AG08395 (cell line): ENCODE measurements at places on chromosomes 3 and 15.

DNA sequence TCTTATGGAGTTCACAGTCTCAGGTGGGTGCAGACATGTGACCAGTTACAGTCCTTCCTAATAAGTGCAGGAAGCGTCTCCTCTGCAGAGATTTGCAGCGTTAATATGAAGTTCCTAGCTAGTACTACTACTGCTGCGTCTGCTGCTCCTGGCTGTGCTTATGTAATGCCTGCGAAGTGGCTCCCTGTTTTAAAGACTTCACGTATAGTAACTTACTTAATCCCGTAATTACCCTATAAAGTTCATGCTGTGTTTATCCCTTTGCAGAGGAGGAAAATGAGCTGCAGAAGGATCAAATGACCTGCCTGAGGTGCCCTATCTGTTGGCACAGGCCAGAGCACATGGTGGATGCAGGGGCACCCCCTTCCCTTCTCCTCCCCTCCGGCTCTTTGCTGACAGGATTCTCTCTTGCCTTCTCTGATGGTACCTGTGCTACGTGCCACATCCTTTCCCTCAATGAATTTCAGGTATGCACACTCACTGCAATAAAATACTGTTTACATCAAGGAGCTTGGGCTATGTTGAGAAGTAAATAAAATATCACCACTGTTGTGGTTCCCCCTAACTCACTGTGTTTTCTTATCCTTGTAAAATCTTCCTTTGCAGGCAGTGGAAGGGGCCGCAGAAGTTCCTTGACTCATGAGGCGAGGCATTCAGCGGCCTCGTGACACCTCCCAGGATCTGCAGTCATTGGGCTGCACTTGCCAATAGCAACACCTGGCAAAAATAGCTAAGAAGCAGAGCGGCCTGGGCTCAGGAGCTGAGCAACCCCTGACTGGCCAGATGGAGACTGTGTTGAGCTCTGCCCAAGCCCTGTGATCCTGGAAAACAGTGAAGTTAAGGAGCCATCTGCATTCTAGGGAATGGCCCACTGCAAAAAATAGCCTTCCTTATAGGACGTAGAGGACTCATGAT, 188.9 kb upstream of the ATP10A start:
- DNase-seq, result peak; percentile 78

- DNase-seq, result no peak
Observed at GRCh38 chr3:73734211-73735089, 109.7 kb upstream of the PDZRN3 start.

DNA sequence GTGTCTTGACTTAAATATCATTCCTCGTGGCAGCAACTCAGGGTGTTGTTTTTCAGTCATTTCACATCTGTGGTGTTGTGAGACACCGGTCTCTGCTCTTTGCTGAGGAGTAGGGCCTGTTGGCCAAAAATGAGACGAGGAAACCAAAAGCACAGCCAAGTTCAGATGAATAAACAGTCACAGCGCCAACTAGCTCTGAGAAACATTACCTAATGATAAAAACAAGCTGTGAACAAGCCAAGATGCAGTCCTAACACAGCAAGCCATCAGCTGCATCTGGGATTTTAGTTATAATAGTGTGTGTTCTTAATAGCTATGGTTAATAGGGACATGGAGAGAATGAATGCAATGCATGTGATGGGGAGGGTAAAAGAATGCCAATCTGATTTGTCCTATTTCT, 843.4 kb upstream of the DPPA4 start:
- peak; percentile 40 for DNase-seq

GRCh38 chr3:111246967-111247760, 175.5 kb downstream of the NECTIN3 start:
- peak; percentile 63 for DNase-seq

DNA sequence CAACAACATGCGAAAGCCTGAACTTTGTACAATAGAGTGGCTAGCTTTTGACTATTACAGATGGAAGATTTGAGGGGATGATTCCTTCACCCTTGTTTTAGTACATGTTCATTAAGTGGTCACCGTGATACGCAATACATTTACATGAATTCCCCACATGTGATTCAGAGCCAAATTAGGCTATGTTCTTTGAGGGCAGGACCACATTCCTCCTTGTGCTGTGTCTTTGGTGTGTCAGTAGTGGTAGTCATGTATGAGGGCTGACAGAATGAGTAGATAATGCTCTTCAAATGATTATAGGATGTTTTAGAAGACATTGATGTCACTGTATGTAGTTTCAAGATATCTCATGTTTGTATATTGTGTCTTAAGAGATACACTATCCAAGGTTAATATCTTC, 12.1 kb downstream of the PTPRG start:
- no peak for DNase-seq

GRCh38 chr3:184472723-184473428, 88.7 kb upstream of the EPHB3 start:
- no peak for DNase-seq

- no peak for DNase-seq
Observed at GRCh38 chr15:57377478-57377847, 1.2 kb downstream of the CGNL1 start.

GRCh38 chr3:129317848-129318247, 39.2 kb downstream of the HMCES start:
- no peak for DNase-seq

GRCh38 chr3:99808163-99808794, 9.4 kb upstream of the CMSS1 start:
- peak; percentile 83 for DNase-seq

- peak; percentile 67 for DNase-seq
Observed at GRCh38 chr3:157436583-157437291, at the start of gene PTX3. PTX3 (plus strand) TSS chr3:157436850; CDS start chr3:157436934, 84 bp downstream.

DNA sequence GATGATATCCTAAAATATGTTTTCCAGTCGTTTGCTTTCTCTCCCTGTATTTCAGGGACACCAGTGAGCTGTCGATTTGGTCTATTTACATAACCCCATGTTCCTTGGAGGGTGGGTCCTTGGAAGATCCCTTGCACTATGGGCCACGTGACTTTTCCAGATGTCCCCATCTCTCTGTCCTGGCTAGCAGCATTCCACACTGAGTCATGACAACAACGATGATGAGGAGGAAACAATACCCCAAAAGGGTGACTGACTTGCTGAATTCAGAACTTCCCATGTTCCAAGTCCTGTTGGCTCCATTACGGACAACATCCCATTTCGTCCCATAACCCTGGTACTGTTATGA, 134.3 kb downstream of the NSMCE3 start:
- peak; percentile 46 for DNase-seq

- no peak for DNase-seq
Observed at GRCh38 chr3:134802428-134803050, 7.5 kb downstream of the EPHB1 start.

- no peak for DNase-seq
Observed at GRCh38 chr3:13818919-13819318, 61.0 kb downstream of the WNT7A start.

- no peak for DNase-seq
Observed at GRCh38 chr3:58633157-58633865, 33.3 kb downstream of the FAM3D start.

DNA sequence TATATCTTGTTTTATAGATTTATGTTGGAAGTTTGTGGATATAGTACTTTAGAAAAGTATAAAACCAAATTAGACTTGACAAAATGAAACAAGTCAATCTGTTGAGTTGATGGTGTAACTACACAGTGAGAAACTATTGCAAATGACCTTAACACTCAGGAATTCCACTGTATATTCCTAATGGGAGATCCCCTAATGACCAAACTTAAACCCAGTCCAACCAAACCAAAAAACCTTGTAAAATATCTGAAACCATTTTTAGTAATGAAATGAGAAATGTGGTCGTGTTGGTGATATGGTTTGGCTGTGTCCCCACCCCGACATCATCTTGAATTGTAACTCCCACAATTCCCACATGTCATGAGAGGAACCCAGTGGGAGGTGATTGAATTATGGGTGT, 31.9 kb upstream of the ATP13A3 start:
- DNase-seq, result no peak

- DNase-seq, result no peak
Observed at GRCh38 chr3:12922881-12923431, 81.6 kb upstream of the RPL32 start.

DNA sequence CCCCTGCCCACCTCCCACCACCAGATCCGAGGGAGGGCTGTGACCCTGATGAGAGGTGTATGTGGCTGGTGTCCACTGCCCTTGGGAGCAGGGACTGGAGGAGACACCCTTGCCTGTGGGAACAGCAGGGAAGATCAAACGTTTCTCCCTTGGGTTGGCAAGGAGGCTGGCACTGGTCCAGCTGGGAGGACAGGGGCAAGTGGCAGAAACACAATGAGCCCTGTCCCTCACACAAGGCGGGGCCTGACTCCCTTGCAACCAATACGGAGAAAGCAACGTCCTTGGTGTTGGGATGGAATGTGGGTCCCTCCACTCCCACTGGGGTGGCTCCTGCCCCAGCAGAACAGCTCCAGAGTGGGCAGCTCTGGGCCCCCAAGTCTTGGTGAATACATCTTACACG, 5.2 kb downstream of the HYAL2 start:
- DNase-seq, result no peak

DNA sequence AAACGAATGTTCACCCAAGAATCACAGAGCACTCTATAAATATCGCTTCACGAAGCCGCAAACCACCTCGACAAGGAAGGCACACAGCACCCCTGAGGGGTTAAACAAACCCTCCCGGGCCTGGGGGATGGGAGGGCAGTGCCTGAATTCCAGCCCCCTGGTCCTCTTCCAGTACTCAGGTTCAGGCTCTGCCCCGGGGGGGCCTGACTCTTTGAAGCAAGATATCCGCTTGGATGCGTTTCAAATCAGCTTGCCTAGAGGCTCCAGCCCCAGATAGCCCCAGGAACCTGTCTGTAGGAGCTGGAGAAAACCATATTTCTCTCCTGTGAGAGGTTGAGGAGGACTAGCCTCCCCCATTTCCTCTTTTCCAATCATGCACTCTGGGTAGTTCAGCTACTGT, 194.7 kb downstream of the WNT5A start:
- no peak for DNase-seq

DNA sequence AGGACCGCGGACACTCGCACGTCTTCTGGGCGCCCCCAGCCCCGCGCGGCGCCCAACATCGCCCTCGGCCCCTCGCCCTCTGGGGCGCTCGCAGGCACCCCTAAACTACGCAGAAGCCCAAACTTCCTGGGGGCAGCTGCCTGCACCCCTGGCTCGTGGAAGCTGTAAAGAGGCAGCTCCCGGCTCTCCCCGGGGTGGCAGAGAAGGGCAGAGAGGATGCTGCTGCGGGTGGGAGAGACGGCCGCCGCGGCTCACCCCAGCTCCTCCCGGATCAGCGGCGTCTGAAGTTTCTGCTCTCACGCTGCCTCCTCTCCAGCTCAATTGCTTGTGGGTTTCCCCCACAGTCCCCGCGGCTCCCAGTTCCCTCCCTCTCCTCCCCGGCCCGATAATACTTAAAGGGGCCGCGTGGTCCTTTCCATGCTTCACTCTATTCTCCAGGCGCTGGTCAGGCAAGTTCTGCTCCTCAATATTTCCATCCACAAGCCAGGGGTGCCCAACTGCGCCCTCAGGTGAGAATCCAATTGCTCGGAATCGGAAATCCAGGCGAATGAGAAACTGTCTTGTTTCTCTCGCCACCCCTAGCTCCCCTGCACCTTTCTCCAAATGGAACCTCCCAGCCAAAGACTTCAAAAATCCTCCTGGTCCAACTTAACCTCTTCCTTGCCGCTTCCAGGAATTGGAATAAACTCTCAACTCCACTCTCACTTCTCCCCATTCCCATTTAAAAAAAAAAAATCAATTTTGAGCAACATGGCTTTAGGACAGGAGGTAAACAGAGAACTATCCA, 748.5 kb downstream of the ROBO1 start:
- DNase-seq, result peak; percentile 87

DNA sequence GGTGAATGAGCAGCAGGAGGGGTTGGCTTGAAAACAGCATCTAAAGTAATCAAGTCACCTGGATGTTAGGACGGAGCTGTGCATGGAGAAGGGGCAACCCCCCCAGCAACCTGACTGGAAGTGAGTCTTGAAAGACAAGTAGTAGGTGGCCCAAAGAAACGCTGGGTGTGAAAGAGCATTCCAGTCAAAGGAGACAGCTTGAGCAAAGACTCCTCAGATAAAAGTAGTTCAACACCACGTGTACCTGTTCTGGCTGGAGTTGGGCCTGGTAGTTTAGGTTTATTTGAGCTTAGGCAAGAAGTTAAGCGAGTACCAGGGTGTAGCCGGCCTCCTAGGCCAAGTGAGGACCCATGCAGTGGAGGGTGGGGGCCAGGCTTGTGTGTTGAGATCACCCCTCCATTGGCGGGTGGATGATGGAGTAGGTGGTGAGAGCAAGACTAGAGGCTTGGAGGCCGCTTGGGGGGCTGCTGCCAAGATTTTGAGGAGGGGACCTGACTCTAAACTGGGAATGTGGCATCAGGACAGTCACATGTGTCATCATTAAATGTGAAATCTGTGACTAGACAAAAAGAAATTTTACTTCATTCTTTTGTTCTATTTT, 61.3 kb downstream of the ABHD2 start:
- no peak for DNase-seq

DNA sequence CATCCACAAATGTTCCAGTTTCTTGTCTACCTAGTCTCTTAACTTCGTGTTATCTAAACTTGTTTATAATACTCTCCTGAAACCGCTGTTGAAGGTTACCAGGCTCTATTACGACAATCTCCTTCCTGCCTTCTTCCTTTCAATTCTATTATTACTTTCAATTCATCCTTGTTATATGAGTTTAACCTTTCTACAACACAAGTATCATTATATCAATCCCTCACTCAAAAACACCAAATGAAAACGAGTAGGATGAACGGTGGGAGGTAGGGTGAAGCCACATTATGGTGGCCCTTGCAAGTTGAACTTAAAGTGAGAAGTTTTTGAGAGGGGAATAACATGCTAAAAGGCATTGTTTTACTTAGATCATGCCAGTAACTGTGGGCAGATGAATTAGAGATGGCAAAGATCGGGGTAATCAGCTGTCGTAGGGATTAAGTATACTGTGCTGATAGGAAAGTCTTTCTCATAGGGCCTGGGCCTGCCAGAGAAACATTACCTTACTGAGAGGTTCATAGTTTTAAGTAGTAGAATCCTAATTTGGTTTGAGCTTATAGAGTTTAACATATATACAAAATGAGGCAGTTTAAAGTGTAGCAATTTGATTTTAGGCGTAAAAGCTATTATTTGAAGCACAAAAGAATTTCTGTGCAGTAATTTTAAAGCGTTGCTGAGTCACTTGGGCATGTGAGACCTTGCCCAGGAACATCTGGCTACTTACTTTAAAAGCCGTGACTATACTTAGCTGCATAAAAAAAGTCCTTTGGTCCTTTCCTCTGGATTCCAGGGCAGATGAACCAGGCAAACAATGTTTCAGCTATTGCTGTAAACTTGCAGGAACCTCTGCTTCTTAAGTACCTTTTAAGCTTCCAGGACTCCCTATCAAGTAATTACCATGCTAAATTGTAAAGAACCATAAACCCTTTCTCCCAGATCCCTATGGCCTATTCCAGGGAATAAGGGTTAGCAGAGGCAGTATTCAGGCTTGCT, 3.3 kb upstream of the CEP97 start:
- DNase-seq, result peak; percentile 17

DNA sequence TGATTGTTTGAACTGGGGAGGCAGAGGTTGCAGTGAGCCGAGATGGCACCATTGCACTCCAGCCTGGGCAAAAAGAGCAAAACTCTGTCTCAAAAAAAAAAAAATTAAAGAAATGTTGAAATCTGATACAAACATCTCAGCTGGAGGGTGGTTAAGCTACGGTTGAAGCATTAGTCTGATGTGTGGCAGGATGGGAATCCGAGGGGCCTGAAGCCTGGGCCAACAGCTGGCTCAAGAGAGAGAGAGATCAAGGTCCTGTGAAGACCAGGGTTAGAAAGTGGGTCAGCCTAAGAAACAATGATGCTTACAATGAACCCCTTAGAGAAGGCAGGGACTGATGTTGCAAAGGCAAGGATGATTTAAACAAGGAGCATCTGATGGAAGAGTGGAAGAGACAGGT, 69.8 kb downstream of the CD200R1L start:
- no peak for DNase-seq

GRCh38 chr3:40313975-40314860, 4.7 kb downstream of the EIF1B start:
- DNase-seq, result no peak
